ENCODE measurements at places on chromosomes 6 and 20. TPM values are rescaled to one million over a fixed set of nuclear protein-coding genes. Genes with fewer than 3 reads are reported as not detected.

The EFCAB8 gene
- total RNA-seq = 0.87 TPM

The MAPK13 gene
- 53.5 TPM for total RNA-seq

The CASP8AP2 gene
- total RNA-seq = 17.7 TPM

The HSPA1B gene
- 360 TPM for total RNA-seq

The GPR6 gene
- not detected for total RNA-seq

The HLA-B gene
- 846 TPM for total RNA-seq

The MYB gene
- total RNA-seq = 4.3 TPM

The ETV7 gene
- total RNA-seq = 0.74 TPM

The SLC22A1 gene
- total RNA-seq = 4.4 TPM

The OPN5 gene
- 0.85 TPM for total RNA-seq

The PTCRA gene
- total RNA-seq = not detected

The HEY2 gene
- total RNA-seq = 1.0 TPM
